ENCODE measurements at places on chromosomes 3 and 15. TPM values are rescaled to one million over a fixed set of nuclear protein-coding genes. Genes with fewer than 3 reads are reported as not detected.

DNA sequence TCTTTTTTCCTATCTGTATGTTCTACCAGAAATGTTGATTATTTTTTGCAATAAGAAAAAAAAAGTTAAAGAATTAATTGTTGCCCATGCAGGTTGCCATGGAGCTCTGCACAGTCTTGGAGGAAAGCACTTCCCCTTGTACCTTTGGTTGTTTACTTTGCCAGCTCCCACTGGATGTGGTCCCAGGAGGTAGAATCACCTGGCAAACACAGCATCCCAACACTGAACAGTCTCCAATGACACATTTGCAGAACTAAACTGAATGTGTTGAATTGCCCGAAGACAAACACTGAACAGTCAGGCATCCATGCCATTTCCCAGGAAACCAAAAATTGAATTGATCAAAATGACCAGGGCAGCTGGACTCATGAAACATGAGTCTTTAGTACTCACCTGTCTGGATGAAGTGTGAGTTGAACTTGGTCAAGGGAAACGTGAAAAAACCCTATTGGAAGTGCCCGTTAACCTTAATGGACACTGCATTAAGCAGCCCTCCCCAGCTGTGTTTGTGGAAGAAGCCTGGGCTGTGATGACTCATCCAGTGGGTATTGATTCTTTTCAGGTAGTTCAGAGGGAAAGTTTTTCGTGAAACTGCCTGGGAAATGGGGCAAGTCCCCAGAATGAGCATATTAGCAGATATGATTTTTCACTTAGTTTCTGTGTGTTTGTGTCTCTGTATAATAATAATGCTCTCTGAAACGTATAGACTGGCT lies 284.7 kb upstream of the STT3B start:
- H3K4me1 ChIP-seq, result peaks cover 12% of the 10 kb centered on the region
- DNase-seq, result no peak
- H3K27ac ChIP-seq, result no peak overlapping the region
- H3K27me3 ChIP-seq, result no peaks in the 10 kb centered on the region
- H3K36me3 ChIP-seq, result no peaks in the 10 kb centered on the region

DNA sequence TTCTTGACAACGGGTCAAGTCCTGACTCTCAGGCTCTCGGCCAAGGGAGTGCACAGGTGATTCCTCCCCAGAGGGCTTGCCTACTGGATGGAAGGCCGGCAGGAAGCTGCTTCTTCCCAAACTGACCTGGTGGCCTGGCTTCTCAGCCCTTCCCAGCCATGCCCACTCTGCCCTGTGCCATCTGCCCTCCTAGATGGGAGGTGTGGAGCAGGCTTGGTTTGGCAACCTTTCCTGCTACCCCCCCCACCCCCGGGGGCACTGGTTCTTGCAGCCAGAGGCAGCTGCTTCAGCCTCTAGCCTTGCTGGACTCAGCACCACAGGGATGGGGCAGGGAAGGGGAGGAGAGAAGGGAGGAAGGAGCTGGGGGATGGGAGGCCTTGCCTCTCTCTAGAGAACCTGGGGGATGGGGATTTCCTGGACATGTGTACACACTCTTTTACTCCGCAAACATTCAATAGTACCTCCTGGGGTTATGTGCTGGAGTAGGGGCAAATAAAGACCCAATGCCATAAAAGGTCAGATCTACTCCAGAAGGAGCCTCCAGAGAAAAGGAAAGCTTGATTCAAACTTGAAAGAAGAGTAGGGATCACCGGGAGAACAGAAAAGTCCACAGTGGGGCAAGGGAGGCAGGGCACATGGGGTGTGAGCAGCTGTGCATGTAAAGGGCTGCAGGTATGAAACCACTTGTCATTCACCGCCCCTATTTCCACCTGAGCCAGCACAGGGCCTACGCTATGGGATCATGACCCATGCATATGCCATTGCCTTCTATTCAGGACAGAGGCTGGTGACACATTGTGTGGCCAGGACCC lies 4.2 kb upstream of the DAPK2 start:
- H3K4me3 ChIP-seq, result no peak overlapping the region
- H3K27me3 ChIP-seq, result peaks cover 32% of the 10 kb centered on the region
- H3K27ac ChIP-seq, result no peak overlapping the region
- DNase-seq, result no peak
- no peaks in the 10 kb centered on the region for H3K36me3 ChIP-seq

GRCh38 chr3:55283441-55283925 lies 203.6 kb downstream of the WNT5A start:
- no peaks in the 10 kb centered on the region for H3K36me3 ChIP-seq
- no peak for DNase-seq
- no peak overlapping the region for H3K4me3 ChIP-seq
- no peaks in the 10 kb centered on the region for H3K4me1 ChIP-seq
- no peaks in the 10 kb centered on the region for H3K27me3 ChIP-seq
- no peak overlapping the region for H3K27ac ChIP-seq

DNA sequence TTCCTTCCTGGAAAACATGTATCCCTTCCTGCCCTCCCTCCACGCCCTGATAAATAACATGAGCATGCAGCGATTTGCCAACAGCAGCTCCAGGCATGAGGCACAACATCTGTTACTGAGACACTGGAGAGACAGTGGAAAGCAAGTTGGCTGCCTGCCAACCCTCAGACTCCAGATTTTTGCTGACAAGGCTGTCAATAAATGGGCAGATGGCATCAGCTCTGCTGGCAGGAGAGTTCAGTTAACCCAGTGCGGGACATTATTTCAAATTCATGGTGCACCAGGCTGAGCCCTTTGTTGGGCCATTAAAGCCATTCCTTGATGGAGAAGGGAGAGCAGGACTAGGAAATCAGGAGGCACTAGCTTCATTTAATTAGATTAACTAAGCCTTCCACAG lies 293.3 kb downstream of the MEX3B start:
- DNase-seq, result peak; percentile 76
- H3K4me1 ChIP-seq, result peaks cover 7% of the 10 kb centered on the region
- no peaks in the 10 kb centered on the region for H3K27me3 ChIP-seq
- no peaks in the 10 kb centered on the region for H3K36me3 ChIP-seq
- H3K27ac ChIP-seq, result no peak overlapping the region
- H3K4me3 ChIP-seq, result no peak overlapping the region

GRCh38 chr3:38039899-38040261 lies 872 bp downstream of the DLEC1 start:
- H3K27me3 ChIP-seq, result peaks cover 46% of the 10 kb centered on the region
- H3K4me3 ChIP-seq, result no peak overlapping the region
- peak; percentile 54 for DNase-seq
- H3K36me3 ChIP-seq, result no peaks in the 10 kb centered on the region

- no peak overlapping the region for H3K27ac ChIP-seq
- no peak overlapping the region for H3K4me3 ChIP-seq
- H3K27me3 ChIP-seq, result no peaks in the 10 kb centered on the region
Measured at GRCh38 chr3:196232154-196232881, 16.0 kb downstream of the SLC51A start.

- no peak overlapping the region for H3K4me3 ChIP-seq
- no peak for DNase-seq
- no peak overlapping the region for H3K27ac ChIP-seq
- H3K4me1 ChIP-seq, result no peaks in the 10 kb centered on the region
- no peaks in the 10 kb centered on the region for H3K27me3 ChIP-seq
Measured at GRCh38 chr3:31067004-31067403, 172.5 kb upstream of the GADL1 start.

DNA sequence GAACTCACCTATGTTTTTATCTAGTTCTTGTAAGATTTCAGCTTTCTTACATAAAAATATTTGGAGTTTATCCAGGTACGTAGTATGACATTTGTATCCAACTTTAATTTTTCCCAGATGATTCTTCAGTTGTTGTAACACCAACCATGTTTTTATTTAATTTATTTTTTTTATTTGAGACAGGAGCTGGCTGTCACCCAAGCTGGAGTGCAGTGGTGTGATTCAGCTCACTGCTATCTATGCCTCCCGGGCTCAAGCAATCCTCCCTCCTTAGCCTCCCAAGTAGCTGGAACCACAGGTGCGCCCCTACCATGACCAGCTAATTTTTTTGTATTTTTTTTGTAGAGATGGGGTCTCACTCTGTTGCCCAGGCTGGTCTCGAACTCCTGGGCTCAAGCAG lies 6.6 kb downstream of the XYLB start:
- H3K36me3 ChIP-seq, result no peaks in the 10 kb centered on the region
- H3K4me3 ChIP-seq, result no peak overlapping the region
- H3K27me3 ChIP-seq, result no peaks in the 10 kb centered on the region
- no peak overlapping the region for H3K27ac ChIP-seq
- H3K4me1 ChIP-seq, result no peaks in the 10 kb centered on the region
- DNase-seq, result peak; percentile 45

DNA sequence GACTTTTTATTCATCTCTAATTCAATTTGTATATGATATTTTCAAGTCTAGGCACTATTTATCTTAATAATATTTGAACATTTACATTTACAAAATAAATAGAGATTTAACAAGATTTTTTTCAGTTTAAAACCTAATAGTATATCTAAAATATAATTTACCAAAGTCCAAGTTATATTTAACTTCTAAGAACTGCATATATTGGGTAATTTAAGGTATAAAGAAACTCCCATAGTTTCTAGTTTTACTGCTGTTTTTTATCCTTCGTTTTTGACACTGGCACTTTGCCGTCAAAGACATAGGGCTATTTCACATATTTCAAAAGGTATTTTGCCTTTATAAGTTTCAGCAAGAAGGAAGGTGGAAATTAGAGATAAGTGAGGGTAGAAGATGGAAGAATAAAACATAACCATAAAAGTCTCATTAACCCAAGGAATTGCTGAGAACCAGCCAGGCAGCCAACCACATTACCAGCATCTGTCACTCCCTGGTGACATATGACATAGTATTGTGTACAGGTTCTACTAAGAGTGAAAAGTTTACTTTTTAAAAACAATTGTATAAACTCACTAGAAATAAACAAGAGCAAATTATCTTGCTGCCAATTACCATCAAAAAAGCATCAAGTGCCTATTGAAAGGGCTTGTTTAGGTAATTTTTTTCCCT lies 251.5 kb downstream of the NSUN3 start:
- no peaks in the 10 kb centered on the region for H3K27me3 ChIP-seq
- H3K4me1 ChIP-seq, result no peaks in the 10 kb centered on the region

GRCh38 chr3:122364490-122364889 lies 18.5 kb downstream of the MIX23 start:
- H3K4me3 ChIP-seq, result no peak overlapping the region
- H3K27ac ChIP-seq, result no peak overlapping the region
- H3K4me1 ChIP-seq, result no peaks in the 10 kb centered on the region
- H3K36me3 ChIP-seq, result peaks cover 54% of the 10 kb centered on the region
- no peak for DNase-seq

GRCh38 chr15:56946150-56946549 lies 27.7 kb downstream of the TCF12 start:
- peaks cover 3% of the 10 kb centered on the region for H3K36me3 ChIP-seq
- peaks cover 7% of the 10 kb centered on the region for H3K4me1 ChIP-seq
- no peak for DNase-seq
- no peak overlapping the region for H3K4me3 ChIP-seq
- no peak overlapping the region for H3K27ac ChIP-seq
- no peaks in the 10 kb centered on the region for H3K27me3 ChIP-seq

DNA sequence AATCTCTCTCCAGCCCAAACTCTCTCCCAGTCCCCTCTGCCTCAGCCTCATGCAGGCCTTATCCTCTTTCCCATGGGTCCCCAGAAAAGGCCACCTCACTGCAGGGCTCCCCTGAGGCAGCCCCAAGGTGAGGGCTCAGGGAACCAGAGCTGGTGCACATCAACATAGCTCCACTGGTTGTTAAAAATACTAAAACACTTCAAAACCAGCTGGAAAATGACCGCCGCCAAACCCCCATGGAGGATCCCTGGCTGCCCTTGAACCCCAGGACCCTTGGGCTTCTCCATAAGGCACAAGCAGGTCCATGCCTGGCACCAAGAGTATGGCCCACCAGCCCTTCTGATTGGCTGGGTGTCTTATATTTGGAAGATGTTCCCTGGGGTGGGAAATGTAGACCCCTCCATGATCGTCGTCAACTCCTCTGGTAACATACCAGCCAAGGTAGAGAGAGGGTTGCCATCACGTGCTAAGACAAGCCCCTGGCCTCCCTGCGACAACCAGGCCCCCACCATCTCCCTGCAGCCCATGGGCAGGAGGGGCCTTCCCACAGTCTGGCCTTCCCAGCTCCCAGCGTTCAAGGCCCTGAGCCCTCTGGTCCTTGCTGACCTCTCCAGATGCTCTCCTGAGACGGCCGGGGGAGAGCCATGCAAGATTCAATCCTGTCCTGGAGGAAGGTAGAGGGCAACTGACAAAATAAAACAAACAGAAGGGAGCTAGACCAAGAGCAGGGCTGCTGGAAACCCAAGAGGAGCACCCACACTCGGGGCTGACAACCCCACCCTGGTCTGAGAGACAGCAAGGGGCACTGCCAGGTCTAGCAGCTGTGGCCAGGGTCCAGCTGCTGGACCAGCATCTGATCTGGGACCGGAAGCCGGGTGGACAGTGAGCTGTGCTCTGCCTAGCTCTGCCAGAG lies 132.1 kb upstream of the PRR20G start:
- no peak overlapping the region for H3K27ac ChIP-seq
- DNase-seq, result no peak
- no peaks in the 10 kb centered on the region for H3K27me3 ChIP-seq
- no peaks in the 10 kb centered on the region for H3K36me3 ChIP-seq

DNA sequence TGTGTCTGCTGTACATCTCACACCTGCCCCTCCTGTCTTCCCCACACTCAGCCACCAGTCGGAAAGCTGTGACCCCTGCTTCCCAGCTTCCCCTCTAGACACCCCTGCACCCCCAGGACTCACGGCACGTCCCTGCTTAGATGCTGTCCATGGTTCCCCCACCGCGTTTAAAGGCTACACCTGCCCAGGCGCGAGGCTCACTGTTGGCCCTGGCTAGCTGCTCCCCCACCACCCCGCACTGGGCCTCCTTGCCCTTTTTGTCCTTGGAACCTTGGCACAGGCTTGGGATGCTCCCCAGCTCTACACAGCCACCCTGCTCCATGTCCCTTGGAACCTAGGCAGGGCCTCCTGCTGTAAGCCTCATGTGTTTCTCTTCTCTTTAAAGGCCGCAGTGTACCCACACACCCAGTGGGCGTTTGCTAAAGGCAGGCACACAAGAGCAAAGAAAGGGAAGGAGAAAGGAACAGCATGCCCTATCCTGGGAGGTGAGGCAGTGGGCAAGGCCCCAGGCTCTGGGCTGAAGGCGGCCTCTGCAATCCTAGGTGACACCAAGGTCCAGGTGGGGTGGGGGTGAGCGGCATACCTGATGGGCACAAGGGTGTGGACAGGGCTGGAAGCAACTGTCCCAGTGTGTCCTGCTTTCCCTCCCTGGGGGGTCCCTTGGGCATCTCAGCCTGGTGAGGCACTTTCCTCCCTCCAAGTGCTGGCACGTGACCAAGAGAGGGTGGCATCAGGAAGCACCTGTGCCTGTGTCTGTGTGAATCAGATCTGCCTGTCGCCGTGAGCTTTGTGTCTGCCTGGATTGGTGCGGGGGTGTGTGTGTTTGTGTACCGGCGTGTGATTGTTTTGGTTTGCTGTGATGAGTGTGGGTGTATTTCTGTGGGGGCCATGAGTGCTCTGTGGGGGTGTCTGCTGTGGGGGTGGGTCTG lies 54.4 kb downstream of the TPRA1 start:
- H3K36me3 ChIP-seq, result no peaks in the 10 kb centered on the region
- no peak for DNase-seq
- no peaks in the 10 kb centered on the region for H3K27me3 ChIP-seq
- no peak overlapping the region for H3K27ac ChIP-seq
- no peaks in the 10 kb centered on the region for H3K4me1 ChIP-seq

SLC22A13 gene
- total RNA-seq, result 0.07 TPM

SYNPR gene
- 0.36 TPM for total RNA-seq

SKOR1 gene
- 1.1 TPM for total RNA-seq

SCN11A gene
- total RNA-seq, result 0.28 TPM

VEPH1 gene
- 2.5 TPM for total RNA-seq

GHSR gene
- total RNA-seq, result not detected

All from cardiac muscle cell (in vitro differentiated cells and primary cell).